ENCODE measurements at places on chromosomes 2 and 18.

DNA sequence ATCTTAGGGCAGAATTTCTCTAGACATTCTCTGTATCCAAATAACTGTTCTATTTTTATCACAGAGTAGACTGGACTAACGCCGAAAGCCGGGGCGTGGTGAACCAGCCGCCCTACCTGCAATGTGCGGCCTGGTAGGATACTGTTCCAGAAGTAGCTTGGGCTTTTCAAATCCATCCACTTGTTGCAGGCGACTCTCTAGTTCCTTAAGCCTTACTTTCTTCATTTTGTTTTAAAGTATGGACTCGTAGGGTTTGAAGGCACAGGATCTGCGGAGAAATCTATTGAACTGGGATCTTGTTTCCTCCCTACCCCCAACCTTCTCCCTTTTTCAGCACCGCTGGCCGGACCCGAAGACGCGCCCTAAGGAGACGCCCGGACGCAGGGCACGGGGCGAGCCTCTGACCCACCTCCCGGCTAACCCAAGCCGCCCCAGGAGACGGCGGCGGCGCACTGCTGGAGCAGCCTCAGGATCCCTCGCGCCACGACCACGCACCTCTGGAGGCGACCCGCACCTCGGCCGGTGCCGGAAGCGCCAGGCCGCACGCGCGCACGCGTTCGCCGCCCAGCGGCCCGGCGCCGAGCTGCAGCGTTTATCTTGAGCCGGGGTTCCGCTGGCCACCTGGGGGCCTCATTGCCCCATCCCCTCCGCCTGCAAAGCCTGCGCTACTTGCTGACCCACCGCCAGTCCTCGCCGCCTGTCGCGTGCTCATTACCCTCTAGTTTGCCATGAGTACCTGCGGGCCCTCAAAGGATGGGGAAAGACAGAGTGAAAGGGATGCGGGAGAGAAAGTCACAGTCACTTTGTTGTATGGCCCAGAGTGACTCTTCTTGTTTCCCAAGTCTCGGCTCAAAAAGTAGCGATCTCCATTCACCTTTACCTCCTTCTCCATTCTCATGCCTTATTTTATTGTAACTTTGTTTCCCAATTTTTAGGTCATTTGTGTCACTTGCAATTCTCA lies at the start of gene METTL5:
TSS of gene METTL5 (minus strand) at position 533 of the 961 bp plus-strand sequence. CDS start at position 225, 308 bp downstream.
- DNase-seq: peak; percentile 83

GRCh38 chr2:231332872-231333500 lies 62.5 kb upstream of the B3GNT7 start:
- DNase-seq: no peak

GRCh38 chr2:175234650-175235049 lies 53.1 kb upstream of the ATP5MC3 start:
- no peak for DNase-seq

- no peak for DNase-seq
Observed at GRCh38 chr2:105910497-105911238, 166.0 kb downstream of the NCK2 start.
